ENCODE measurements at places on chromosomes 6 and 20.
A peak's percentile ranks its signal among the peaks of the same experiment; 100 is the strongest.

- no peak for DNase-seq
These were observed 22.7 kb upstream of the MOCS1 start for GRCh38 chr6:39956936-39957335.

- no peak for DNase-seq
These were observed 323.6 kb downstream of the CD83 start for GRCh38 chr6:14440940-14441781.

DNA sequence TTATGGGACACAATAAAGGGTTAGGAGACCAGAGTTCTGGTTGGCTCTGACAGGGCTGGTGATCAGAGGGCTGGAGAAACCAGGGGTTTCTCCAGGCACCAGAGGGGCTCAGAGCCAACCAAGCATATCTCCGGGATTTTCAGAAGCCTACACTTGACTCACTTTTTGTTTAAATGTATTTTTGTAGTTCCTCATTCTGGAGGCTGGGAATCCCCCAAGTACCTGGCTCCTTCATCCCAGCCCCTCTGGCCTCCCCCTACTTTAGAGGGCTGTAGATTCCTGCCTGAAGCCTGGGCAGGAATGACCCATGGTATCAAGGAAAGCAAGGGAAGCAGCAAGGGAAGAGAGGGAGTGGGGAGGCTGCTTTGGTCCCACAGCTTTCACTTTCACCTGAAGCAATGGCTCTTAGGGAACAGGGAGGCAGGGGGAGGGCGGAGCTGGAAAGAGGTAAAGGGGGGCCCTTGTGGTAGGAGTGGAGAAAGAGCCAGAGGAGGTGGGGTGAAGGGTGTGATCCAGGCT is 973 bp downstream of the CD40 start:
- DNase-seq = no peak

DNA sequence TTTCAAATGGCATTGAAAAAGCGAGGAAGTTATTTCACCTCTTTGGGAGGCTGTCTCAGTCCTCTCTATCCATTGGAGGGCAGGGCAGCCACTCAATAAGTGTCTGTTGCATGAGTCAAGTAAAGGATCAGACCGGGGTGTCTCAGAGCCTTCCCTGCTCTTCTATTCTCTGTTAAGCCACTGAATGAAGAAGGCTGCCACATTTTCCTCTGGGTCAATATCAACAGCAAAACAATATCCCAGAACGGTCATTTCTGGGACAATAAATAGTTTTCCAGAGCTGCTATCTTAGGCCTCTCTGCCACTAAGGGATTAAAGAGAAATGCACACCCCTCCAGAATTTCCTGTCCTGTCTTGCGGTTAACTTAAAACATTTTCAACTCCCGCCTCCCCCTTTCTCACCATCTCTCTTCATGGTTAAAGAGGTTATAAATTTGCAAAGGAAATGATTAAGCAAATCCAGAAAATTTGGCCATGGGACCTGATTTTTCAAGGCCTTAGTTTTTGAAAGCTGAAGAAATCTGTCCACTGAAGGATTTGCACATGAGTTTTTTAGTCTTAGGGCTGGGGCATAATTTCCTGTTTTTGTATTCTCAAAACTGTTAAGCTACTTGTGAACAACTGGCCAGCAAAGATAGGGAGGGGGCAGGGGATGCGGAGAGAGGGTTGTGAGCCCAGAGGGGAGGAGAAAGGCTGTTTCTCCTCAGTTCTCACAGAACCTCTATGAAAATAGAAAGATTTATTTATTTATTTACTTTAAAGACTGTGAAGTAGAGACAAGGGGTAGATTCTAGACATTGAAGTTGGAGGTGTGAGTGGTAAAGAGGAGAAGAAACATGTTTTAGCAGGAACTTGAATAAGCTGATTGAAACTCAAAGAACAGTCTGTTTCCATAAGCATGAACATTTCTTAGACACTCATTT is 135.7 kb downstream of the BCAS1 start:
- DNase-seq = peak; percentile 71

GRCh38 chr6:55826941-55827340 is 48.4 kb downstream of the BMP5 start:
- no peak for DNase-seq

DNA sequence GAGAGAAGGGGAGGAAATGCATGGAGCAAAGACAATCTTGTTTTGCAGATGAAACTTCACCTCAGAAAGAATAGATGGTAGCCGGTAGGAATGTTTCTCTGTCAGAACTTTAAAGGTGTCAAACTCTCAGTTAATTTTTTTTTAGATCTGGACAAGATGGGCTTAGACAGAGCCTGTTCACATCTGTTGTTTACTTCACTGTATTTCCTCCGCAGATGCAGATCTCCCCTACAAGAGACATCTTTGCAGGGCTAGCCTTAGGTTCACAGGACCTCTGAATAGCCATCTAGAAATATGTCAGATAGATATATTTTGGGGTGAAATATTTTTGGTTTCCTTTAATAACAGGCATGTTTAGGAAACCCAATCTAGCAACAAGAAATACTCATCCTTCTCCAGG is 12.1 kb upstream of the ZBP1 start:
- no peak for DNase-seq

DNA sequence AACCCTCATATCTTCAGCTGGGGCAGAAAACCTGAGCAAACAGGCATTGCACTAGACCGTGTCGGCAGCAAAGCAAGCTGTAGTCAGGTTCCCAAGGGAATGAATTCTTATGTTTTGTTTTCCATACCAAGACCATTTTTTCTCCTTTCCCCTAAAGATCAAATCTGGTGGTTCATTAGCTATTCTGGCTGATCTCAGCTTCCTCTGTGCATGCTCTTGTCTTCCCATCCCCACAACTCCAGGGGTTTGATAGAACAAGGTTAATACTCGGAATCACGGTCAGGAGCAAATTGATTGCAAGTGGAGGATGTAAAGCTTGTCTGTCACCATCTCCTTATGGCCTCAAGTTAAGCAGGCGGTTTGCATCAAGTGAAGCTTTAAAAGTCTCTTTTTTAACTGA is 778.8 kb downstream of the KIF16B start:
- DNase-seq = no peak

All from GM12864 (cell line).